Activated CD8-positive, alpha-beta T cell treated with anti-CD3 and anti-CD28 coated beads for 36 hours (primary cell): ENCODE measurements at places on chromosomes 7 and 10. TPM values are rescaled to one million over a fixed set of nuclear protein-coding genes. Genes with fewer than 3 reads are reported as not detected.
A peak's percentile ranks its signal among the peaks of the same experiment; 100 is the strongest.

The SUGCT gene
- total RNA-seq, result 2.0 TPM

The ITIH5 gene
- not detected for total RNA-seq

- DNase-seq, result no peak
Observed at GRCh38 chr7:36879021-36879420, 154.7 kb upstream of the AOAH start.

GRCh38 chr7:30237271-30237695 lies 47.1 kb upstream of the ZNRF2 start:
- no peak for DNase-seq

GRCh38 chr10:89086801-89087521 lies 96.4 kb downstream of the FAS start:
- peak; percentile 66 for DNase-seq
